ENCODE measurements at places on chromosomes 16 and 17. TPM values are rescaled to one million over a fixed set of nuclear protein-coding genes. Genes with fewer than 3 reads are reported as not detected.

The GSG1L2 gene
- not detected for total RNA-seq

The SLC5A11 gene
- total RNA-seq = not detected

The NSMCE1 gene
- 71.6 TPM for total RNA-seq

The TBC1D16 gene
- total RNA-seq = 38.3 TPM

The ARL5C gene
- total RNA-seq = not detected

The ABCC6 gene
- total RNA-seq = 0.59 TPM

The SDR42E1 gene
- total RNA-seq = under 0.01 TPM

The CHRNE gene
- 0.30 TPM for total RNA-seq

The ERN2 gene
- total RNA-seq = not detected

The TAT gene
- total RNA-seq = not detected

The MT1A gene
- total RNA-seq = not detected

The HSPB9 gene
- total RNA-seq = 0.14 TPM

The KRTAP2-1 gene
- not detected for total RNA-seq

The SLC5A10 gene
- not detected for total RNA-seq

The CCL17 gene
- total RNA-seq = not detected

The CES3 gene
- total RNA-seq = 0.89 TPM

The GLIS2 gene
- total RNA-seq = 5.3 TPM

The DPEP2NB gene
- not detected for total RNA-seq

The TSR3 gene
- 61.8 TPM for total RNA-seq

The DOC2B gene
- total RNA-seq = not detected

The CX3CL1 gene
- under 0.01 TPM for total RNA-seq

The CLEC10A gene
- not detected for total RNA-seq

The AANAT gene
- total RNA-seq = not detected

The ENPP7 gene
- total RNA-seq = not detected

The SYT17 gene
- 0.05 TPM for total RNA-seq

The PYY gene
- total RNA-seq = not detected

The KCNJ18 gene
- total RNA-seq = not detected

The PHOSPHO1 gene
- 0.30 TPM for total RNA-seq

The GNG13 gene
- not detected for total RNA-seq

The KRT222 gene
- total RNA-seq = not detected

The TPSD1 gene
- not detected for total RNA-seq

The PARD6A gene
- total RNA-seq = 1.2 TPM

The KRTAP4-1 gene
- not detected for total RNA-seq

The CENPV gene
- 29.8 TPM for total RNA-seq

The CD300E gene
- total RNA-seq = not detected

The PRR29 gene
- 0.18 TPM for total RNA-seq

The PPP1R27 gene
- 0.09 TPM for total RNA-seq

The MYH11 gene
- under 0.01 TPM for total RNA-seq

The SPATA22 gene
- not detected for total RNA-seq

The KRTAP1-1 gene
- total RNA-seq = not detected

The SLC25A39 gene
- total RNA-seq = 63.0 TPM

The PRCD gene
- 1.2 TPM for total RNA-seq

The SLC16A6 gene
- total RNA-seq = 0.42 TPM

The BPTF gene
- 66.9 TPM for total RNA-seq

All from smooth muscle cell of the umbilical artery (primary cell).